Renal pelvis (tissue), 12 donors: ENCODE measurements at places on chromosomes 7 and 10. TPM values are rescaled to one million over a fixed set of nuclear protein-coding genes. Genes with fewer than 3 reads are reported as not detected.

ENTPD1 gene
- polyA plus RNA-seq = 19.7 TPM

DNA sequence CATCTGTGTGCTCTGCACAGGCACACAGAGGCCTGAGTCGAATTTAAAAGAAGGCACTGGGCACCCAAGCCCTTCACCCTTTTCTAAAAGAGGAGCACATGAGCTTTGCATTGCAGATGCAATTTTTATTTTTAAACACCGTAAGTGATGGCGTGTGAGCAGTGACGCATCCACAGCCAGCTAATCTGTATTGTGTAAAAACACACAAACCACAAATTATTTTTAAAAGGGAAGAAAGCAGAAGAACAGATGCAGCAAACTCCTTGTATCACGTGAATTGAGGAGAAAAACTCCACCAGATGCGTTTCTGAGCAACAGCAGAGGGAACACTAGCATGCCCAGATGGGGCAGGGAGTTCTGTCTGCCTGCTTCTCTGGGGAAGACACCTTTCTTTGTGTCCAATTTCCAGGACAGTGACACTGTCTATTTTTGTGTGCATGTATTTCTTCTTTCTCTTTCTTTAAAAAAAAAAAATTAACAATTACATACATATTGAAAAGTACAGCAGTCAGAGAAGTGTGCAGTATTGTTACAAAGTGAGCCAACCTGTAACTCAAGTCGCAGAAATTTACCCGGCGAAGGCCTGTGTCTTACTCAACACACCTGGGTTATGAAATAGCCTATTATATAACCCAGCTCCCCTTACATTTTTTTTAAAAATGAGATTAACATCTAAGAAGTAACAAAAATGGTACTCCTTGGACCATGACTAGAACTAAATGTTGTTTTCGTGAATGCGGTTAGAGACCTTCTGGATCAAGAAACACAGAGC, 39.2 kb downstream of the EEPD1 start:
- no peak for DNase-seq

DNA sequence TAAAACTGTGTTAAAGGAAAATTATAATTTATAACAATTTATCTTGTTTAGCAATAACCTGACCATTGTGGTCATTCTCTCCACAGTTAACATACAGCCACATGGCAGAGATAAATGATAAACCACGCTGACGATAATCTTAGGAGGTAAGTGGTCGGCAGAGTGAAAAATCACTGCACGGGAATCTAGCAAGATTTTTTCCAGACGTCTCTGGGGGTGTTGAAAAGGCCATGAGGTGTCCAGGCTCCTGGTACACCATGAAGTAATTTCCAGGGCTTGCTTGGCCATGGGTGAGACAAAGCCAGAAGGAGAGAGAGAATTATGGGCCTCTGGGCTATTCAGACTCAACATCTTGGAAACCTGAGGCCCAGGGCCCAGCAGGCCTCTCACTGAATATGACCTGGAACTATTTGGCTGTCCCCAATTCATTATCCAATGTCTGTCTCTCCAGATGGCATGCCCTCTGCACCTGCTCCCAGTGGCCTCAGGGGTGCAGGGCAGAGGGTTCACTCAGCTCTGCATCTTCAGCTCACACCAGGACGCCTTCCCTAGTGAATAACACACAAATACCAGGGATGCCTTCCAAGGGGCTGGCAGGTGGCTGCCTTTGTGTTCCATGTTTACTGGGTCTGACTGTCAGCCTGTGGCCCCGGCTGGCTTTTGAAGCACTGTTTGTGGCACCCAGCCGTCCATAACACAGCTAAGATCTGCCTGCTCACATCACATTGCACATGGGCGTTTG, 590.4 kb upstream of the PFKP start:
- DNase-seq = no peak

DNA sequence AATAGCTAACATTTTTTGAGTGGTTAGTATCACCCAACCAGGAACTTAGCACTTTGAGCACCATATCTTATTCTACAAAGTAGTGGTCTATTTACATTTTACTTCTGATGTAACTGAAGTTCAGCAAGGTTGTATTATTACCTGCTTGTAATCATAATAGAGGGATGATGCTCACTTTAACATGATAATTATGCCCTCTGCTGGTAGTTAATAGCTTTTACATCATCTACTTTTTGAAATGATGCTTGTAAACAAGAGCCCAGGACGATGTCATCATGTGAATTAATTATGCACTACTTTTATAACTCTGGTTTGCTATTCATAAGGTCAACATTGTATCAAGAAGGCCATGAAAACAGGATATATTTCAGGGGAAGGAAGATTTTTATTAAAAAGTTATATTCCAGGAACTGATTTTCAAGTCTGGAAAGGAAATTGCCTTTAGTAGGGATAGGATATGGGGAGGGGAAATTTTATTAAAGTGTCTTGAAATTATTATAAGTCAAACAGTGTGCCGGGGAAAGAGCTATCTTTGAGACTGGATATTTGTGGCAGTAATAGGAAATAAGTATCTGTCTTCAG, 80.3 kb upstream of the SCIN start:
- no peak for DNase-seq

LDB3 gene
- polyA plus RNA-seq = 1.2 TPM

GRCh38 chr7:37497576-37497975, 48.9 kb upstream of the ELMO1 start:
- DNase-seq = no peak

CFAP43 gene
- polyA plus RNA-seq = 13.4 TPM

DNA sequence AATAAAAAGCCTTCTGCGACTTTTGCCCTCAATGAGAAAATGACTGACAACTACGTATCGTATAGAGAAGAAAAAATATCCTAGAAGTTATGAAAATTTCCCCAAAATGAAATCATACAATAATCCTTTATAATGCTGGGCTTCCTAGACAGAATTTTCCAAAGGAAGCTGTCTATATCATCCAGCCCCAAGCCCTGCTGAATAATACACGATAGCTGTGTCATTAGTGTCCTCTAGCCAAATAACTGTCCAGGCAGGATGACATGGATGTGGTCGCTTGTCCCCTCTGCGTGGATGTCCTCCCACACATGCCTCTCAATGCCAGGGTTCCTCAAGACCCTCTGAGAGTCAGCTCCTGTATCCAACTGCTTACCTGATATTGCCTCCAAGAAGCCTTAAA, 61.7 kb upstream of the ECHDC3 start:
- no peak for DNase-seq

GRCh38 chr10:131129544-131129943, 182.0 kb downstream of the TCERG1L start:
- DNase-seq = no peak

GRCh38 chr7:43937444-43937843, 11.2 kb downstream of the UBE2D4 start:
- DNase-seq = no peak
